ENCODE measurements at places on chromosomes 16 and 17.
A peak's percentile ranks its signal among the peaks of the same experiment; 100 is the strongest.

GRCh38 chr16:75938818-75939217 lies 212.5 kb upstream of the CPHXL start:
- DNase-seq = no peak

DNA sequence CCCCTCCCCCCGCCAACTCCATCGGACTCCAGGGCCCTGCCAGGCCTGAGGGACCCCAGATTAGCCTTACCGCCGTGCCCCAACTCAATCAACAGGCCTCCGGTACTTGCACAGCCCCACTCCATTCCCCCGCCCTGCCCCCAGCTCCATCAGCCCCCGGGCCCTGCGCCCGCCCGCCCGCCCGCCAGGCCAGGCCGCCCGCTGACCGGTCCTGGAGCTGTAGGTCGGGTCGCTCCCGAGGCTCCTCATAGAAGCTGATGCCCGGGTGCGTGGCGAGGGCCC lies 308 bp downstream of the GTF3C1 start:
- no peak for DNase-seq

GRCh38 chr17:52923658-52924057 lies 765.1 kb upstream of the CA10 start:
- no peak for DNase-seq

DNA sequence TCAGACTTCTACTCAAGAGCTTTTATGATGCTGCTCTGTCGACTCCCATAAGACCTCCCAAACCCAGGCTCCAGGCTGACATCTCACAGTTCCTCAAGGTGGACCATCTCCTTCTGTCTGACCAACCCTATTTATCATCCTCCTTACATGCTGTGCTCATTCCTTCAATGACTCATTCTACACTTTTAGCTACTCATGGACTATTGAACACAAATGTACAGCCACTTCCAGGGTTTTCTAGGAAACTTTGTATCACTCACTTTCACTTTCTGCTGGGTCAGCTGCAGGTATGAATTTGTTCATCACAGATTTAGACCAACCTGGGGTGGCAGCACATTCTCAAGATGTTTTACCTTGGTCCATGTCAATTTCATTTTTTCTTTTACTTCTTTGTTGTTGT lies 162.4 kb upstream of the FAM20A start:
- no peak for DNase-seq

DNA sequence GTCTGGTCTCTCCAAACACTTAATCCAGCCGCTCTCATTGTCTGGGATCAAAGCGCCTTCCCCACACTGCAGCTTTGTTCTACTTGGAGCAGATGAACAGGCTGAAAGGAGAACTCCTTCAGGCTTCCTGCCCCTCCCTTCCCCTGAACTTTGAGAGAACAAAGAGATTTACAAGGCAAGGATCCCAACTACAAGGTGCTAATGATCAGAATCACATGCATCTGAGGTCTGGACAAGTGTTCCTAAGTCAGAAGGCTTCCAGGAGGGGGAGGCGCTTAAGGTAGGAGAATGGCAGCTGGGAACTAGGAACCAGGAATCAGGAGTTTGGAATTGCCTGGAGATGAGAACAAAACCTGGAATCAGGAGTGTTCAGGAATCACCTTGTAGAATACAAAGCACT lies 606.3 kb upstream of the CDH11 start:
- DNase-seq = no peak

DNA sequence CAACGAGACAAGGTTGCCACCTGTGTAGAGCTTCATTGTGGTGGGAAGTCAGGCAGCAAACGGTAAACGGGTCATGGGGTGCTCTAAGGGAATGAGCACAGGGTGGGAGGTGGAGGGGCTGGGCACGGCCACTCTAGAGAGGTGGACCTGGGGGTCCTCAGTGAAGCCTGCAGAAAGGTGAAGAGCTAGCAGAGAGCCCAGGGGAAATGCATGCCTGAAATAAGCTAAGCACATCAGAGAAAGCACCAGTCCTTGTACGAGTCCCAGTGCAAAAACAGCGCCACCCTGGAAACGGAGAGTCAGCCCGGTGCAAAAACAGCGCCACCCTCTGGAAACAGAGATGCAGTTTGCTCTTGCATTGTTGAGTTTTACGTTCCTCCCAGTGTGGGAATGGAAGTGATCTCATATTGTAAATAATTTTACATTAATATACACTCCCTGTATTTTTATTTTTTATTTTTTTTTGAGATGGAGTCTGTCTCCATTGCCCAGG lies 65.0 kb downstream of the TBC1D16 start:
- no peak for DNase-seq

- DNase-seq = no peak
These were observed at the start of gene LDHD for GRCh38 chr16:75116081-75116910. TSS of gene LDHD (minus strand) at chr16:75116780. CDS start at chr16:75116720, 60 bp downstream.

- DNase-seq = no peak
These were observed 514.4 kb upstream of the SALL1 start for GRCh38 chr16:51665436-51665998.

DNA sequence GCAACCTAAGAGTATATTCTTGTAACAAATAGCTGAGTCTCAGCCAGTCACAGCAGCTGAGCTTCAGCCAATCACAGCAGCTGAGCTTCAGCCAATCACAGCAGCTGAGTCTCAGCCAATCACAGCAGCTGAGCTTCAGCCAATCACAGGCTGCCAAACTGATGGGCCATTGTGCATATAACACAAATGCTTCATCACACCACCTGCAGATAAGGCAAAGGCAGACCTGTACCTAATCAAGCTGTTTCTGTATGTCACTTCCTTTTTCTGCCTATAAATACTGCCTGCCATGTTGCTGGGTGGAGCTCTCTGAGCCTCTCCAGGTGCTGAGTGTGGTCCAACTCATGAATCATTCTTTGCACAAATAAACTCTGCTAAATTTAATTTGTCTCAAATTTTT lies 19.9 kb downstream of the MYH13 start:
- DNase-seq = no peak

- no peak for DNase-seq
These were observed 51.3 kb downstream of the ADCY9 start for GRCh38 chr16:4064950-4065352.

DNA sequence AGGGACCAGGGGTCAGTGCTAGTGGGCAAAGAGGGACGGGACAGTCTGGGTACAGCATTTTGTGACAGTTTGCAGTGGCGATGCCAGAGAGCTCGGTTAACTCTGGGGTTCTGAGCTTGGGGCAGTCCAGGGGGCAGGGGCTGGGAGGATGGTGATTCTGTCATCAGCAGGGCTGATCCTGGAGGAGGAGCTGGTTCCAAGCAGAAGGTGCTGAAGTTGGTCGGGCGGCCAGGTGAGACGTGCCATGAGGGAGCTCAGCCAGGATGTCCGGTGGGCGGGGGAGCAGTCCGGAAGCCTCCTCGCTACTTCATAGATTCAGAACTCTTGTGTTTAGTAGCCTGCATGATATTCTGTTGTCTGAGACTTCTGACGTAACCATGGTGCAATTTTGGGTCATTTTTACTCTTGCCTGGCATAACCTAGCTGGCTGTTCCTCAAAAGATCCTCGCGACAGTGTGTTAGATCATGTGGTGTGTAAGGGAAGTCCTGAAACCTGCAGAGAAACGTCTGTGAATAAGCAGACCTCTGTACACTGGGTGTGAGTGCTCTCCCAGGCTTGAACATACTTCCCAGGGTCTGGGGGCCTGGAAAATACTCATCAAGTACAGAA lies 122.0 kb downstream of the CLEC16A start:
- DNase-seq = no peak

- no peak for DNase-seq
These were observed 18.4 kb downstream of the G6PC1 start for GRCh38 chr17:42918902-42919521.

DNA sequence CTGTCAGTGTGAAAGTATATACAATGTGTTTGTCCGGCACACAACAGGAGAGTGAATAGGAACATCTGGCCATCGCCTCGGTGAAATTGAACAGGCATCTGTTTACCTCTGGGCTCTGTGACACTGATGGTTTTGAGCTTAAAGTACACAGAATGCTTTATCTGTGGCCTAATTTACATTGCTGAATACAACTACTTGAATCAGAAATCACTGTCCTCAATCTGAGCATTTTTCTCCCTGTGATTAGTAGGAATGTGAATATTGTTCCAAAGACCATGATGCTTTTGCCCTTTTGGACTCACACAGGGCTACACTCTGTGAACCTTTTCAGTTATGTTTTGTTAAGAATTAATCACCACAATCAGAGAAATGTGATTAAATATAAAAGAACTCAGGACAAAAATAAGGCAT lies 323.0 kb upstream of the TBX2 start:
- no peak for DNase-seq

GRCh38 chr16:60510941-60511340 lies 1525.3 kb downstream of the CDH8 start:
- no peak for DNase-seq

- DNase-seq = no peak
These were observed 14.7 kb downstream of the CDRT4 start for GRCh38 chr17:15452746-15453145.

GRCh38 chr16:3246002-3246401 lies 10.4 kb downstream of the MEFV start:
- DNase-seq = no peak

- no peak for DNase-seq
These were observed 17.1 kb downstream of the PSKH1 start for GRCh38 chr16:67910158-67910557.

GRCh38 chr17:32956240-32956970 lies 28.5 kb downstream of the TMEM98 start:
- DNase-seq = no peak

DNA sequence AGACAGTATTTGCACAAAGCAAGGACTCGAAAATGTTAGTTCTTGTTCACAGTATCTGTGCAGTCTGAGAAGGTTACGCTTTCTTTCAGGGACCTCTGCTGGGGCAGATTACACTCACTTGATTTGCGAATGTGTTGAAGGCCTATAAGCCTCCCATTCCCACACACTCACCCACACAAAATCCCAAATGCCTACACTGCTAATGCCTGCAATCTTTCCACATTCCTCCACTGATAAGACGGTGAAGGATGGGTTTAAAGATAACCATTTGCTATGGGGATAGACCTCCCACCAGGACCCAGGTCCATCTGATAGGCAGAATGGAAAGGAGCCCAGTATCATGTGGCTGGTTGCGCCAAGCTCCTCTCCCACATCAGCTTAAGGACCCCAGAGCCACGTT lies 394.9 kb upstream of the SALL1 start:
- DNase-seq = no peak

DNA sequence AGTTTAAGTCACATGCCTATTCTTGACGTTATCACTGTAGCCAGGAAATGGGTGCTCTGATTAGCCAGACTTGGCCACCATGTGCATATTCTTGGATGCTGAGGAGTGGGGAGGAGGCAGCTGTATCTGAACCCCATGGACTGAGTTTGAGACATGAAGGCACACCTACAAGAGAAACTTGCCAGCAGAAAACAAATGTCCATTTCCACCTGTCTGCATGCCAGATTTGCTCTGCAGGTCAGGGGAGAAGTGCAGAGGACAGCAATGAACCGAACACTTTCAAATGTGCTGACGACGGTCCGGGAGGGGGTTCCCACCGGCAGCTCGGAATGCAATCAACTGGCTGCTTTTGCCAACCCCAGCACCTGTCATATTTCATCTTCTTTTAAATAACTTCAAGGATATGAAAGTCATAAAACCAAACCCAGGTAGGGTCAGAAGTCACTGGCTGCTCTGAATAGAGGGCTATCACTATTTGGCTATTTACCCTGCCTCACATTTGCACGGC lies 287.8 kb upstream of the N4BP1 start:
- no peak for DNase-seq

GRCh38 chr16:4591706-4592470 lies 22.8 kb downstream of the UBALD1 start:
- no peak for DNase-seq

DNA sequence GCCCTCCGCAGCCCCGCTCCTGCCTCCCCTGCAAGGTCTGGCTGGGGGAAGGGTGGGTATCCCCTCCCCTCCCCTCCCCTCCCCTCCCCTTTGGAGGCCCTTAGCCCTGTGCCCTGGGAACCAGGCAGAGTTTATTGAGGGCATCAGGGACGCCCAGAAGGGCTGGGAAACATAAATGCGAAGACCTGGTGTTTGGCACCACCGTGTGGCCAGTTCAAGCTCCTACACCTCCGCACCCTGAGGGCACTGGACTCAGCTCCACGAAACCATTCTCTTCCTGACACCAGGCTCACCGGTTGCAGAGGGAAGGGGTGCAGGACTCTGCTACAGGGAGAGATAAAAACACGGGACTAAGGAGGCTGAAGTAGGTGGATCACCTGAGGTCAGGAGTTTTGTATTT lies 1.0 kb upstream of the AIPL1 start:
- peak; percentile 65 for DNase-seq

GRCh38 chr17:9139695-9140094 lies 118.4 kb downstream of the NTN1 start:
- DNase-seq = no peak

DNA sequence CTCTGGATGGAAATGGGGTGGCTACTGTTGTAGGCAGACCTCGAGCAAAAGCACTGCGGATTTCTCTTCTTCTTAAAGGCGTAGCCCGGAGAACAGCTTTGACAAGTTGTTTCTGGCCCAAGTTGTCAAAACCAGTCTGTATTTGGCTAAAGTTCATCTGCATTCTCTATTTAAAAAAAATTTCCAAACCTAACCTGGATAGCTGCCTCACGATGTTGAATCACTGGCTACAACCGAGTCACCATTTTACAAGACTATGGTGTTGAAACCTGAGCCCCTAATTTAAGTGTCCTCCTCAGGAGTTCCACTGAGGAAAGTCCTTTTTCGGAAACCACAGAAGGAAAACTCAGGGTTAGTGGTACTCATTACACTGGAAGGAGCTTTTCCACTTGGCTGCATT lies 1.5 kb downstream of the SLC16A6 start:
- no peak for DNase-seq

DNA sequence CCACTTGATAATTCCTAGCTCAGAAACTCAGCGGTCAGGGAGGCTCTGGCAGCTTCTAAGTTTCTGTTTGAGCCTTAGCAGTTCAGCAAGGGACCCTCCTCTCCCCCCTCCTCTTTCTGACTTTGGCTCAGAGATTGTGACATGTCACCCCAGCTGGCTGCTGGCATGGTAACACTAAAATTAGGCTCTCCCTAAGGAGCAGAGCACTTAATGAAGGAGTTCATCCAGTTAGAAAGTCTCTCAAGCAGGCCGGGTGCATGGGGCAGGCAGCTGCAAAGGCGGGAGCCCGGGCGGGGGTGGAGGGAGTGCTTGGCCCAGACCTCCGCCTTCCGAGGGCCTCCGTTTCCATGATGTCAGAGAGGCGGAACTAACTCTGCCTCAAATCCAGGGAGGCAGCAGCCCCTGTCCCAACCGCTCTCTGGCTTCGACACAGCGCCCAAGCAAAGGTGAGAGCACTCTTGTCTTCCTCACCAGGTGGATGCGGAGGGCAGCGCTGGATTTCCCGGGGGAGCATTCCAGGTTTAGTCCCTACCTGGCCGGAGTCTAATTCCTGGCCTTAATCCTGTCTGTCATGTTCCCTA lies 128.0 kb upstream of the PLCG2 start:
- DNase-seq = no peak

- no peak for DNase-seq
These were observed 12.2 kb downstream of the ZNF75A start for GRCh38 chr16:3317315-3317999.

GRCh38 chr16:57668630-57669475 lies 747 bp downstream of the ADGRG3 start:
- DNase-seq = no peak

GRCh38 chr17:45451131-45451530 lies 18.5 kb upstream of the ARHGAP27 start:
- DNase-seq = no peak

GRCh38 chr16:57912529-57913260 lies 58.2 kb downstream of the CNGB1 start:
- DNase-seq = no peak

- DNase-seq = no peak
These were observed 49.9 kb downstream of the TMEM235 start for GRCh38 chr17:78281249-78281845.

- DNase-seq = no peak
These were observed 4.4 kb downstream of the CD300E start for GRCh38 chr17:74619077-74619673.

GRCh38 chr17:50981279-50981678 lies 115.1 kb upstream of the TOB1 start:
- DNase-seq = no peak
